ENCODE measurements at places on chromosomes 6 and 20.

DNA sequence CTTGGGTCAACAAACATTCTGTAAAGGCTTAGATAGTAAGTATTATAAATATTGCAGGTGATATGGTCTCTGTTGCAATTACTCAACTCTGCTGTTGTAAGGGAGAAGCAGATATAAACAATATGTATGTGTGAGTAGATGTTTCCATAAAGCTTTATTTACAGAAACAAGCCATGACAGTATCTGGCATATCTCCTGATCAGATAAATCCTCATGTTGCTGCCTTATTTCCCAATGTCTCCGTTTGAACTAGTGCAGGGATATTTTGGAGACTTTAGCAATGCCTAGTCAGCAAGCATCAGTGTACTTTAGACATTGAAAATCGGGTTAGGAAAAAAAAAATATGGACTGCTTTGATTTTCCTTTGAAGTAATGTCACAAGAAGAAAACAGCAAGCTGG is 96.1 kb downstream of the LAMA2 start:
- no peak for DNase-seq

DNA sequence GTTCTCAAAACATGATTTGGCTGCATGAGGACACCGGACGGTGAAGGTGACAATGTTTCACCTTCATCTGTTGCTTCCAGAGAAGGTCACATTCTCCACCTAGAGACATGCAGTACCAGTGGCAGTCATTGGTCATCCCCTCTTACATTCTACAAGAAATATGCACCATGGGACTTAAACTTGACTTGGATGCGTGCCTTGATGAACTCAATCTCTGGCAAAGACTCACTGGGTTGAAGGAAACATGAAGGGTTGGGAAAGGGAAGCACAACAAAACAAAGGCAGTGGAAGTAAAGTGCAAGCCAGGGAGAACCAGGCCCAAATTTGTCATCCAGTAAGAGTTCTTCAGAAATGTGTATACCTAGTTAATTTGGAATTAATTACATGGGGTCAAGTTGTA is 39.4 kb upstream of the ARMH2 start:
- no peak for DNase-seq

DNA sequence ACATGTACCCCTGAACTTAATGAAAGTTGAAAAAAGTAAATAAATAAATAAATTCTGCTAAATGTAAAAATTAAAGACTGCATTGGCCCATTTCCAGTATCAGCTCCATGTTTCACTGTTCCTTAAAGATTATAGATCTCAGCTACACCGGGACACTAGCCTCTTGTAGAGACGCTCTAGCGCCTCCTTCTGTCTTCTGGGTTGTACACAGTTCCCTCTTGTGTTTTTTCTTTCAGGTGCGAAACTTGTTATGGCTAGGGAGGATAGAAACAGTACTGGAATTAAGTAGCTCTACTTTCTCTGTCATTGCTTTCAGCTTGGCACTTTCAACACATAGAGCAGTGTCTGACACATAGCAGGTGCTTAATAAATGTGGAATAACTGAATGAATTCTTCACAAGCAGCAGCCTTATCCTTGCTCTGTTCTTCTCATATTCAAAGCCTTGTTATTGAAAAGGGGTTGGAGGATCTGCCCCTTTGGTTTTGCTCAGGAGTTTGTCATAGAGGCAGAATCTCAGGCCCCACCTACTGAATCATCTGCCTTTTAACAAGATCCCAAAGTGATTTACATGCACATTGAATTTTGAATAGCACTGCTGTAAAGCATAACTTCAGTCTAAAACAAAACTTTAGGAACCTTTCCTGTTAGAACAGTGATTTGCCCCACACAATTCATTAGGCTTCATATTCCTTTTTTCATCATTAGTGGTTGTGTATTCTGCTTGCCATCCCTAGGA is 92.3 kb downstream of the FIG4 start:
- no peak for DNase-seq

GRCh38 chr6:31308050-31308844 is 36.4 kb upstream of the HLA-C start:
- DNase-seq: peak; percentile 67

- no peak for DNase-seq
Measured at GRCh38 chr6:145009711-145010110, 724.6 kb downstream of the UTRN start.

GRCh38 chr6:36064770-36065396 is 37.3 kb downstream of the MAPK14 start:
- DNase-seq: no peak

DNA sequence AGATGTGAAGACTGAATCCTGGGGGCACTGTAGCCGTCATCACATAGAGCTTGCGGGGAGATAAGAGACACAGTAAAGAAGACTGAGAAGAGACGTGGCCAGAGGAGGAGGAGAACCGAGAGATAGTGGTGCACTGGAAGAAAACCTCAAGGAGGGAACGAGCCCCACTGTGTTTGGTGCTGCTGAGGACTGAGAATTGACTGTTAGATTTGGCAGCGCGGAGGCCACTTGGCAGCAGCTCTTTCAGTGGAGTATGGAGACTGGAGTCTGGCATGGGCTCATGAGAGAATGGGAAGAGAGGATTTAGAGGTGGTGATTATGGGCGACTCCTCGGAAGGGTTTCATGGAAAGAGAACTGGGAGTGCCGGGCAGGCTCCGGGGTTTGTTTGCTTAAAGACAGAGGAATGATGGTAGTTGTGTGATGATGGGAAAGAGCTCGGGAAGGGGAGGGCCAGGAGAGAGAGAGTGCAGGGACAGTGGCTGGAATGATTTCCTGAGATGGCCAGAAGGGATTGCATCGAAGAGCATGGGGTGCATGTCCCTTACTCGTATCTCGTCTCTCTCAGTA is 18.0 kb downstream of the CDYL start:
- no peak for DNase-seq

- DNase-seq: no peak
Measured at GRCh38 chr20:1846341-1846740, 48.9 kb upstream of the SIRPA start.

- DNase-seq: no peak
Measured at GRCh38 chr6:105648276-105648675, 245.4 kb upstream of the PREP start.

DNA sequence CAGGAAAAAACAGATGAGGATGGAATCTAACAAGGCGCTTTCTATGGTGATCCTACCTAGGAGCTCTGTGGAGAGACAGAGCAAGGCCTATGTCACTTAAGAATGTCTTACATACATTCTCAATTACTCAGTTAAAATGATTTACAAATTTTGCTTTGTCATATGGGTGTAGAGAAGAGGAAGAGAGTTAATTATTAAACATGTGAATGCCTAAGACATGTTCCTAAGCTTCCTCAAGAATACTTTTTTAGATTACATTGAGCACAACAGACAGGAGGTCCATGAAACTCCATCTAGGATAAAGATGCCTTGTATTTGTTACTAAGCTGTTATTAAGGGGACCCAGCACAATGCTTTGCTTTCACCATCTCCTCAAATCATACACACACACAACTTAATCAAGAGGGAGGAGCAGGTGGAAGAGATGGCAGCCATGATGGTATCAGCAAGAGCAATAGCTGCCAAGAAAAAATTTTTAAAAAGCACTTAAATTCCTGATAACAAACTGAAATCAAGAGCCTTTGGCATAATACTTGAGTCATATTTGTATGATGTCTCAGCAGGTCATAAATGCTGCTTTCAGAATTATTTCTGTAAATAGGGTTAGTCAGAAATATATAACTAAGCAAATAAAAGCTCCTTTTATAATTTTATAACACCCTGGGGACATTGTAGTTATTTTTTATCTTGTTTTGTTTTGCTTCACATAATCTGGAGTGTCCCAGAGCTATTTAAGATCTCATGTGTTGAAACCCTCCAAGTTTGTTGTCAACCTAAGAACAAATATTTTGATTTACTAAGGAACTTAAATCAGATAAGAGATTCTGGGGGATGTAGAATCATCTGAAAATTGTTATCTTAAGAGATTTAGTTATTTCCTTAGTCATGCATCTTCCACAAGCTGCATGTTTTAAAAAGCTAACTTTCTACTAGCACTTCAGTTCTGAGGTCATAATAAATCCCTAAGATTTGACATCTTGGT is 70.0 kb upstream of the CD2AP start:
- no peak for DNase-seq

DNA sequence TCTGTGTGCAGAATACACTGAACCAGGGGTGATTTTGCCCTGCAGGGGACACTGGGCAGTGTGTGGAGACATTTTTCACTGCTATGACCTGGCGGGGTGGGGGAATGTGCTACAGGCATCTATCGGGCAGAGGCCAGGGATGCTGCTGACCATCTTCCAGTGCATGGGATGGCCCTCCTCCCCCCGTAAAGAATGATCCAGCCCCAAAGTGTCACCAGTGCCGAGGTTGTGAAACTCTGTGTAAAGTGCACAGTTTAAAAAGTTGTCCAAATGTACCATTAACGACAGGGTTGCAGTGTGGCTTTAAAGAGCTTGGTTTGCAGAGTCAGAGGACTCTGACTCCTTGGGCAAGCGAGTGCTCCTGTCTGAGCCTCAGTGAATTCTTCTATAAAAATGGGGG is 72.1 kb downstream of the SULF2 start:
- DNase-seq: no peak

DNA sequence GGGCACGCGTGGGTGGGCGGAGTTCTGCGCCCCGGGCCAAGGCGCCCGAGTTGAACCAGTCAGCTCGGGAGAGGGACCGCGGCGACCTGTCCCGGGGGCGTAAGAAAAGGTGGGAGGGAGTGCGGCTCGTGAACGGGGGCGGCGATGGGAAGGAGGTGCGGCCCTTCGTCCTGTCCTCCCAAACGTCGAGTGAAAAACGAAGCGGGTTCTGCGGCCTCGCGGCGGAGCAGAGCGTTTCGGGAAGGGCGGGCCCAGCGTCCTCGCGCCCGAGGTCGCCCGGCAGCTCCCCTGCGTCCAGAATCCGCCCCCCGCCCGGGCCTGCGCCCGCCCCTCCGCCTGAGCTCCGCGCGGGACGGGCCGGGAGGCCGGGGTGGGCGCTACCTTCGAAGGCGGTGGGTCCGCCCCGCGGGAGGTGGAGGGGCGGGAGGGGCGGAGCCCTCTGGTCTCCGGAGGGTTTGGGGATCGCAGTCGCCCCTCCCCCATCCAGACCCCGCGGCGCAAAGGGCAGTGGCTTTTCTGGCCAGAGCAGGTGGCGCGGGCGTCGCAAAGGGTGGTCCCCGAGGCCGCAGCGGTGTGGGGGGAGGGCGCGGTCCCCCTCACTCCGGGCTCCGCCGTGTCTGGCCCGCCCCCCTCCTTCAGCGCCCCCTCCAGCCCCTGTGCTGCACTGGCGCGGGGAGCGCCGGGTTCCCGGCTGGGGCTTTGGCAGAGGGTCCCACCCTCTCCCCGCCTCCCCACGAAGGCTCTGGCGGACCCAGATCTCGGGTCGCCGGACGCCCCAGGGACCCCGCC is 838 bp downstream of the STMN3 start:
- DNase-seq: peak; percentile 38

DNA sequence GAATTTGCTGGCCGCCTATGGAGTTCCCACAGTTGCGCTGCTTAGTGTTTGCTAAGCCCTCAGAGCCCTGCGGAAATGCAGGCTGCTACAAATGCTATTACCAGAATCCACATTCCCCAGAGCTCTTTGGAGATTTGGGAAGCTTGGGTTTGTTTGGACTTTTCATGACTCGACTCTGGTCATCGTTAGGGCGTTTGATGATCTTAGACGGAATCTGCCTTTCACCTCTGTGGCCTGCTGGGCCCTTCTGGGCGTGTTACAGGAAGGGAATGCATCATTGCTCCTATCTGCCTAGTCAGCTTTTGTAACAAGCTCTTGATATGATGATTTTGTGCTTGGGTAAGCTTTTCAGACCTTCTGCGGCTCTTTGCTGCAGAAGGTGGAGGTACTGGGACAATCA is 50.8 kb downstream of the EYA2 start:
- no peak for DNase-seq

GRCh38 chr6:134173936-134174671 is 121.7 kb upstream of the SLC2A12 start:
- peak; percentile 64 for DNase-seq

GRCh38 chr6:22401206-22401605 is 104.4 kb upstream of the PRL start:
- no peak for DNase-seq

GRCh38 chr6:81704700-81705099 is 47.8 kb downstream of the TENT5A start:
- DNase-seq: no peak

DNA sequence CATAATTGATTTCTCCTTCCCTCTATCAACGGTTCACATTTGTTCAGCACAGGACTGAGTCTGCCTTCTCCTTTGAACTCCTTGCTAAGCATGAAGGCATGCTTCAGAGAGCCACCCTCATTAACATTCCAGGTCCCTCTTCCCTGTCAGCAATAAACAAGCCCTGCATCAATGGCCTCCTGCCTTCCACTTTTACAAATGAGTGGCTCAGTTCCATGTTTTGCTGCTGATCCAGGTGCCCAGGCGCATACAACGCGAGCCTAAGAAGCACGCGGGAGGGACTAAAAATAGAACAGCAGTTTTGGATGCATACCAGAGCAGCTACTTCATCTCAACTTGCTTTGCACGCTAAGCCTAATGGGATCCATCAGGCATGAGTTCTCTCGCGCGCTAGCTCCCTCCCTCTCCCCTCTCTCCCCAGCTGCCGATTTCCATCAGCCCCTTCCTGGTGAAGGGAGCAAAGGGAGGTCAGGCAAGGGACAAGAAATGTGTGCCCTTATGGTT is 53.4 kb downstream of the TRAF3IP2 start:
- no peak for DNase-seq

- DNase-seq: no peak
Measured at GRCh38 chr6:3033652-3034051, 34.0 kb downstream of the NQO2 start.

GRCh38 chr6:23073821-23074220 is 504.5 kb downstream of the HDGFL1 start:
- DNase-seq: no peak

- no peak for DNase-seq
Measured at GRCh38 chr20:56447227-56447626, 21.2 kb upstream of the RTF2 start.

DNA sequence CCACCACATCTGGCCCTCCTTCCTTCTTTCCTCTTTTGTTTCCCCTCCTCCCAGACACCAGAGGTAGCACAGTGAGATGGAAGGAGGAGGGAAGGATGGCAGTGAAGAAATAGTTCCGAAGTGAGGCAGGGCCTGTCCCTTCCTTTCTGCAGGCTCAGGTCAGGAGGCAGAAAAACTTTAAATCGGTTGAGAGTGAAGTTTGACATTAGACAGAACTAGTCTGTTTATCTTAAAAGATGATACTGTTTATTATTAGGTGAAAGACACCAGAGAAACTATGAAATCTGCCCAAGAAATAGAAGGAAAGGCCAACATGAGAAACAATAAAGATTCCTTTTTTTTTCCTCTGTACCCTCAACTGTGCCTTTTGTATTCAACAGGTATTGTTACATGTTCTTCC is 670.3 kb downstream of the UTRN start:
- DNase-seq: no peak
